K562 (cell line): ENCODE measurements at places on chromosomes 16 and 17.
A peak's percentile ranks its signal among the peaks of the same experiment; 100 is the strongest.

- no peak for DNase-seq
Observed at GRCh38 chr16:4491898-4492297, 15.7 kb downstream of the HMOX2 start.

DNA sequence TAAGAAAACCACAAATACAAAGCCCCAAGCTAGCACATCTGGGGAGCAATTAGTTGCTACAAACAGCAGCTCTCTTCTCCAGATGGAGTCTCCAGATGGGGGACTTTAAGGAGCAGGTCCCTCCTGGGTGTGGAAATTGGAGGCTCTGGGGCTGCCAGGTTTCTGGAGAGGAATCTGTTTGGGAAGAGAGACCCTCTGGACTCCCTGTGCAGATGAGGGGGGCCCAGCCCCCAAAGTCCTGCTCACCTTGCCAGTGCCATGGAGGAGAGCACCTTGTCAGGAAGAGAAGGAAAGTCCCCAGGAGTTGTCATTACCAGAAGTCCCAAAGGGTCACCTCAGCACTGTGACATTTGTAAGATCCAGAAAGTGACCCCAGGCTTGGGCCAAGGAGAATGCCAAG is 14.8 kb downstream of the TEKT5 start:
- DNase-seq = no peak

DNA sequence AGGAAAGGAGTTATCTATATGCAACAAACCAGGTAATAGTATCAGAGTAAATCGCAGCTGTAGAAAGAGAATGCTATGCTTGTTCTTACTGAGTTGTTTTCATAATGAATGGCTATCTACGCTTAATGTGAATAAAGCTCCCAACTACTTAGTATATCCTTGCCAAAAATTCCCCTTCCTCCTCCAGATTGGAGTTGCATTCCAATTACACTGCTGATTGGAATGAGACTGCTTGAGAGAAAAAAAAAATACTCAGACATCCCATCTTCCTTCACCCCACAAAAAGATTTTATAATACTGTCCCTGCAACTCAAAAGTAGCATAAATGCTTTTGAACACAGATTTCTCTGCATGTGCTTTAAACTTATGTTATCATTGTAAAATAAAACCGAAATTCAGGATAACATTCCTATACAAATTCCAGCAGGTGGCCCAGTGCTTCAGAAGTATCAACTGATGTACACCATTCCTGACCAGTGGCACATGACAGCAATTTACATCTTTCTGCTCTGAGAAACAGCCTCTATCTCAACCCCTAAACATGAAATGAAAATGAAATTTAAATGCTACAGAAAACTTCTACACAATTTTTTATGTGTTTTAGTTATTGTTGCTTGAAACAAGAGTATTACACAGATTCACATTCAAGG is 47.0 kb downstream of the SMURF2 start:
- no peak for DNase-seq

DNA sequence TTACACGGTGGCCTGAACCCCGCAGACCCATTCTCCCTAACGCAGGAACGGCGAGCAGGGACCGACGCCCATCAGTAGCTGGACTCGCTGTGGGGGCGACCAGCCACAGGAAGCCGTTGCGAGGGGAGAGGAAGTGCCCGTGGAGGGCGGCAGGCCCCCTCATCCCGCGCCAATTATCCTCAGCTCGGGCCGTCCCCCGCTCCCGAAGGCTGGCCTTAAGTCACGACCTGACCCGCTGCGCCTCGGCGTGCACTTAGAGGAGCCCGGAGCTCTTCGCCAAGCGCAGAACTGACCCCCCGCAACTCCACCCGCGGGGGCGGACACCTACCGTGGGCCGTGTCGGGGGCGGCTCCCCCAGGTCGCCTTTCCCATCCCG is 401 bp downstream of the ARL16 start:
- DNase-seq = no peak

DNA sequence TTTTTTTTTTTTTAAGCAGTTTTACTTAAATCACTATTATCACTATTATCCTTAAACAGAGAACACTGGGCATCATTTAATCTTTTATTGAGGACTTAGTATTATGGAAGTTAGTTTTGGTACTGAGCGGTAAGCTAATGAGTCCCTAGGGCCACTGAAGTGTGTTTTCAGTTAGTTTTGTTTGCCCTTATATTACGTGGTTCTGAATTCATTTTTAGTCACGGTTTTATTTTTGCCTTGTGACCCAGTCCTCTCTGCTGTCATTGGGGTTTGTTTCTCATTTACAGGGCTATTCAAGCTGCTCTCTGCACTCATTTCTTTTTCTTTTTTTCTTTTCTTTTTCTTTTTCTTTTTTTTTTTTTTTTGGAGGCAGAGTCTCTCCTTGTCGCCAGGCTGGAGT is 17.3 kb downstream of the RABEP1 start:
- DNase-seq = no peak

DNA sequence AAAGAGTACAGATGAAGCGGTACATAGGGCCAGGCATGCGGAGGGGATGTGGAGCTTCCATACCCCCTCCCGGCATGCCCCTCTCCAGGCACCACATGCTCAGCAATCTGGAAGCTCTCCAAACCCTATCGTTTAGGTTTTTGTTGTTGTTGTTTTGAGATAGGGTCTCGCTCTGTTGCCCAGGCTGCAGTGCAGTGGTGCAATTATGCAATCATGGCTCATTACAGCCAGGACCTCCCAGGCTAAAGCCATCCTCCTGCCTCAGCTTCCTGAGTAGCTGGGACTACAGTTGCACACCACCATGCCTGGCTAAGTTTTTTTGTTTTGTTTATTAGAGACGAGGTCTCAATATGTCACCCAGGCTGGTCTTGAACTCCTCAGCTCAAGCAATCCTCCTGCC is 50.8 kb downstream of the WWOX start:
- DNase-seq = no peak

- no peak for DNase-seq
Observed at GRCh38 chr17:42543190-42544079, 7.4 kb downstream of the NAGLU start.

GRCh38 chr17:30372755-30373154 is 6.0 kb upstream of the CPD start:
- peak; percentile 19 for DNase-seq
